ENCODE measurements at places on chromosomes 6 and 20. TPM values are rescaled to one million over a fixed set of nuclear protein-coding genes. Genes with fewer than 3 reads are reported as not detected.

DNA sequence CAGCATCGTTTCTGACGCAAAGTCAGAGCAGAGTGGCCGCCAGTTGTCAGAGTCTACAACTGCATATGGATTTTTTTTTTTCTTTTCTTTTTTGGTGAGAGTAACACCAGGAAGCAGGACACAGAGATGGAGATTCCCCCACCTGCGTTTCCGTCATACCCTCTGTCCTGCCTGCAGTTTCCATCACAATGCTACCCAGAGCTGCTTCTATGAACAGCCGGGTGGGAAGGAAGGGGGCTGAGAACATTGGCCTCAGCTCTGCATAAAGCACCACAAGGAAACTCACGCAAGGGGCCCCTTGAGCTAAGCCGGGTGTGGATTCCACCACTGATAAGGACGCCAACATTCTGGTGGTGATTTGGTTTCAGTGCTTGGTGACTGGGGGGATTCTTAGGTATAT lies 183.5 kb upstream of the AFDN start:
- peak; percentile 10 for DNase-seq

- DNase-seq: no peak
Observed at GRCh38 chr6:11714116-11714797, 64.3 kb downstream of the ADTRP start.

DNA sequence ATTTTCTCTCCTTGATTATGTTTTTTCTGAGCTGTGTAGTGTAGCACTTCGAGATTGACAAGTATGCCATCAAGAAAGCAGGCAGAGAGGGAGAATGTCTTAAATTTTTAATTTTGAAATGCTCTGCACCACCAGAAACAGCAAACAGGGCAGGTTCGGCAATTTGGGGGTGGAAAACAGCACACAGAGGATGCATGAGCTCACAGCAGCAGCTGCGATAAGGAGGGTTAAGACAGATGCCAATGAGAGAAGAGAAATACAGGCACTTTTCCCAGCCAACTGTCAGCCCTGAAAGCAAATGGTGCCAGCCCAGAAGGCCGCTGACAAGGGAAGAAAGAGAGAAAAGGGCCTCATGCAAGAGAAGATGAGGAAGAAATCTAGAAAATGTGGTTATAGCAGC lies 15.1 kb upstream of the SNRPB2 start:
- no peak for DNase-seq

DNA sequence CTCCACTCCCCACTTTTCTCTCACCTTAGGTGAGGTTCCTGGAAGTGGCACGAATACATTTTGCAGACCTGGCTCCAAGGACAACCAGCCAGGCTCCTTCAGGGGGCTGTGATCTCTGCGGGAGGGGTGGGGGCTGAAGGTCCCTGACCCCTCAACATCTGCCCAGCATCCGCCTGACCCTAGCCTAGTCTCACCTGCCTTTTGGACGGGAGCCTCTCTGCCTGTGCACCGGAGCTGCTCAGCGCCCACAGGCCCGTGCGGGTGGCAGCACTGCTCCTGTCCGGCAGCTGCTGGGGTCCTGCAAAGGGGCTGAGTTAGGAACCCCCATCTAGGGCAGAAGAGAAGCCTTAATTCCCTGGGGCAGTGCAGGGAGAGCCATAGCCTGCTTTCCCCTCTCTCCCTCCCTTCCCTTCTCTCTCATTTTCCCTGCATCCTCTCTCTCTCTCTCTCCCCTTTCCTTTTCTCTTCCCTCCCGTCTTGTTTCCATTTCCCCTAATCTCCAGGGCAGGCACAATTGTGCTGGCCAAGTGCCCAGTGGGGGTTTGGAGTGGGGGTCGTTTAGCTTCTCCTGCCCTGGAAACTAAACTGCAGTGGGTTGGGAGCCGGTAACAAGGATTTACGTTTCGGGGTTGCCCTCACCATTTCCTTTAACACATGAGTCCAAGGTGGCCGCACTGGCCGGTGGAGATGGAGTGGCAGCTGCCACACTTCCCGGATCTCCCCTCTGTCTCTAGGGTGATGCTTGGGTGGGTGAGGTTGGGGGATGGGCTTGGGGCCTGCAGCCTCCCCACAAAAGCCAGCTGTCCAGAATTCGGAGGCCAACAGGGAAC lies 54.1 kb downstream of the CTCFL start:
- peak; percentile 24 for DNase-seq

GRCh38 chr6:160333841-160334240 lies 14.3 kb upstream of the SLC22A3 start:
- no peak for DNase-seq

DNA sequence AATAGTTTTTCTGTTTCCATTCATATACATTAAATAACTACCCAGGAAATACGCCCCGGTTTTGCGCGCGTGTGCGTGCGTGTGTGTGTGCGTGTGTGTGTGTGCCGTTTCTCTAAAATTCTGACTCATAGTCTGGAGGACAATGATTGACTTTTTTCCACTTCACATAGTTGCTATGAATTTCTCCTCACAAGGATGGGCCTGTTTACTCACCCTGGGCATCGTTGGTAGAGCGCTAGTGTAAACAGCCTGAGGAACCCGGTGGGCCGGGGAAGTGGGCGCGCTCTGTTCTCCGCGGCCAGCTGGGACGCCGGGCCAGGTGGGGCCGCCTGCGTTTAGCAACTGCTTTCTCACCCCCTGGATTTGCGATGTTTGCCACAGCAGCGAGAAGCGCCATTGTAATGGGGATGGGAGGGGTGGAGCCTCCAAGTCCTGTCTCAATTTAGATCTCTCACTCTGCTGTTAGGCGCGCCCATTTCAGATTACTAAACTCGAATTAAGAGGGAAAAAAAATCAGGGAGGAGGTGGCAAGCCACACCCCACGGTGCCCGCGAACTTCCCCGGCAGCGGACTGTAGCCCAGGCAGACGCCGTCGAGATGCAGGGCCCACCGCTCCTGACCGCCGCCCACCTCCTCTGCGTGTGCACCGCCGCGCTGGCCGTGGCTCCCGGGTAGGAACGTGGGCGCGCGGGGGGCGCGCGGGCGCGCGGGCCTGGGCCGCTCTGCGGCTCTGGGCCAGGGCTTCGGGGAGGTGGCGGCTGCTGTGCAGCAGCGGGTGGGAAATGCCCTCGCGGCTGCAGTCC lies at the start of gene CD109:
Gene CD109, plus strand, starts transcription at position 585 of the 803 bp plus-strand sequence. Its CDS starts 13 bp downstream, at position 598.
- DNase-seq: peak; percentile 62

GRCh38 chr6:168155821-168156741 lies 77.1 kb upstream of the FRMD1 start:
- no peak for DNase-seq

GRCh38 chr6:29945281-29945820 lies 3.0 kb downstream of the HLA-A start:
- no peak for DNase-seq

DNA sequence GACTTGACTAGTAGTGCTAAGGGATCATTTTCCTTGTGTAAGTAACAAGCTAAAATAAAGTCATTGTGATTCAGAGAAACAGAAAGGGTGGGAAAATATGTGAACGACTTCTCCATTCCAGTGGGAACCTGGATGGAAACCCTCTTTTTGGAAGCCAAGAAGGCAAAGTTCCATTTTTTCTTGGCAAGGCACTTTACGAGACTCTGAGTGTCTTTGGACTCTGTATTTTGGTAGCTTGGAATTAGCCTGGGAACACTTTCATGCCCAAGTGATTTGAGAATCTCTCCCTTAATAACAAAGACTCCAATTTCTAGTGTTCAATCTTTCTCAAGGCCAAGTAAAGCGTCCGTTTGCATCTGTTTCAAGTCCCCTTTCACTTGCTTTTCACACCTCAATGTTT lies 100.5 kb upstream of the SASH1 start:
- DNase-seq: no peak

- DNase-seq: no peak
Observed at GRCh38 chr6:132316970-132317369, 84.3 kb downstream of the MOXD1 start.

DNA sequence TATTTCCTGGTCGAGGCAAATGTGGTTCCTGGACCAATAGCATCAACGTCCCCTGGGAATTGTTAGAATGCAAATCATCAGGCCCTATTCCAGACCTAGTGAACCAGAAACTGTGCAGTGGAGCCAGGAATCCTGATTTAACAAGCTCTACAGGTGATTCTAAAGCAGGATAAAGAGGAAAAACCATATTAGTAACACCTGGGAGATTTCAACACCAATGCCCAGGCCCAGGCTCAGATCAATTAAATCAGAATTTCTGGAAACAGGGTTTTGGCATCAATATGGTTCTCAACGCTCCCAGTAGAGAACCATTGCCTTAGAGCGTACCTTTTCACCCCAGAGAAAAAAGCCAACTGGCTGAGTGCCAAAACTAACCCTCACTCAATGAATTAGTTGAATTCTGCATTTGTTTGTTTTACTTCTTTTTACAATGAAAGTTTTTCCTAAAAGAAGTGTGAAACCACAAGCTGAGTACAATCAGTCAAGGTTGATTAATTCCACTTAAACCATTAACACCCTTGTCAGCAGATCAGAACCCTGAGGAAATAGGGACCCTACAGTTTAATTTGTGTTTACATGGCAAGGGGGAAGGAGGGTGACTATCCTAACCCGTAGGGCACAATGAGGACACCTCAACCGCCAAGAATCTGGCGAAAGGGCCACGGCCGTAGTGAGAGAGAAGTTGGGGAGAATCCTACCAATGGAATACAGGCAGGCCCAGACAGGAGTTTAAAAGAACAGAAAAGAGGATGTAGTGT lies 34.9 kb upstream of the LOC128125822 start:
- DNase-seq: no peak

DNA sequence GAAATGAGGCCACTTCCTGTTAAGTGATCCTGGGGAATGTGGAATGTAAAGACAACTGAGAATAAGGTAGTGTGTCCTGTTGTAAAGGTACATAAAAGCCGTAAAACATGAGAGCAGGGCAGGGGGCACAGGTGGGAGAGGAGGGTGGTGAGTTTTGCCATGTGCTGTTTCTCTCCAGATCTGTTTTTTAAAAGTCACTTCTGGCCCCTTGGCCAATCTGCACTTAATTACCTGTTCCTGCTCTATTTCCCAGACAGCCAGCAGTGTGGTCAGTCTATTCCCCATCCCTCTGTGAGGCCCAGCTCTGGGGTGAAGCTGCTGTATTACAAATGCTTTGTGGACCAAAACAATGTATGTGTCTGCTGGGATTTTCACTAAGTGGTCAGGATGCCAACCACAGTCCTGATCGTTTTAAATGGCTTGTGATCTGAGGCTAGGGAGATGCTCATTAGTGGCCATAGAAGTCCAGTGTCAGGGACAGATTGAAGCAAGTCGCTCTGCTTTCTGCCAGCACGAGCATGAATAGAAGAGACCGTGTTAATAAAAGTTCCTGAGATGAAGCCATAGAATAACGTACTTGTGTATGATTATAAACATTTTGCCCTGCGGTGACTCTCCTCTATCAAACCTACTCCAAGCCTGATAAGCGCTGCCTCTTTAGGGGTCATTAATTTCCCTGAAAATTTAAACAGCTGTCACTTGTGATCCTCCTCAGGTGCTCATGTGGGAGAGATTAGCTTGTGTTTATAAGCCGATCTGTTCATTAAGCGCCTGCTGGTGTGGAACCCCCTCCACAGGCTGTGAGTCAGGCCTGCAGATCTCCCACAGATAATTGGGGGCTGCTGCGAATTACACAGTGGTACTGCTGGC lies 111.8 kb upstream of the CENPW start:
- no peak for DNase-seq

DNA sequence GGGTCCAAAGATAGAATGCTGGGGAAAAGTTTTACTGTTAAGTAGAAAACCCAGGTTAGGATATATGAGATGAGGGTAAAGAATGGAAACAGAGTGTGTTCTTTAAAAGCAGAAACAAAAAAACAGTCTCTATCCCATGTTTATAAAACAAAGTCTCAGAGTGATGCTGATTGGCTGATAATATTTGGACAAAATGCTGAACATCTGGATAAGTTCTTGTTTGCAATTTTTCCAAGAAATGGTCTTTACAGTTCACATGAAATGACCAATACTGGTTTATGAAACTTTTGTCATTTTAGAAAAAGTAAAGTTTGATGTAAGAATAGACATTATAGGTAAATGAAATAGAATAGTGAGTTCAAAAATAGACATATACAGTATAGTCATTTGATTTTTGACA lies 96.2 kb upstream of the EYS start:
- no peak for DNase-seq

GRCh38 chr20:49353348-49353747 lies 75.5 kb upstream of the ZNFX1 start:
- no peak for DNase-seq

MYH7B gene
- 0.57 TPM for total RNA-seq

DEFB115 gene
- total RNA-seq: not detected

CTAGE9 gene
- not detected for total RNA-seq

OR2J3 gene
- total RNA-seq: not detected

TDRD6 gene
- total RNA-seq: 1.8 TPM

KIF25 gene
- total RNA-seq: not detected

GPR63 gene
- 1.4 TPM for total RNA-seq

SLX4IP gene
- total RNA-seq: 5.6 TPM

PSMG4 gene
- 24.3 TPM for total RNA-seq
